ENCODE measurements at places on chromosomes 4 and X.

DNA sequence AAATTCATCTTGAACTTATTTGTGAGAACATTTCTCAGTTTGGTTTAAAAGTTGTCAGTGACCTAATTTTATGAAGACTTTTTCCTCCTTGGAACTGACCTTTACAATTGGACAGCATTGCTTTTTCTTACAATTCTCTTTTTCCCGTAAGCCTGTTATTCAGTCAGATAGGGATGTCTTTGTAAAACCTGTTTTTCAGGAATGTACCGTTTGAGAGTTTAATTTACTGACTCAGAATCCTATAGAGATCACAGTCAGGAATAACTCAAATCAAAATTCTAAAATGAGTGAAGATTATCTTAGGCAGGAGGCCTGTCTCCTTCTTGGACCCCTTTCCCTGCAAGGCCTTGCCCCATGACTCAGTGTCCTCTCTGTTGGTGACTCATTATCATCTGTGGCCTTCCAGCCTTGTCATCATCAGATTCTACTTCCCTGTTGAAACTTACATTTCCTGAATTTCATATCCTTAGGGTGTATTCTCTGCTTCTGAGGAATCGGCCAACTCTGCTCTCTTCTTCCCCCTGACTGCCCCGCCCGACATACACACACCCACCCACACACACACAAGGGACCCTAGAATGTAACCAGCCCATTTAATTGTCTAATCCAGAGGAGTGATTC is 99.8 kb downstream of the ARHGAP10 start:
- DNase-seq: no peak

GRCh38 chrX:102968216-102968615 is 31.1 kb downstream of the RAB40AL start:
- no peak for DNase-seq

- DNase-seq: no peak
Observed at GRCh38 chr4:125714845-125715244, 400.1 kb downstream of the FAT4 start.

GRCh38 chr4:110994781-110995180 is 371.9 kb upstream of the PITX2 start:
- DNase-seq: no peak

DNA sequence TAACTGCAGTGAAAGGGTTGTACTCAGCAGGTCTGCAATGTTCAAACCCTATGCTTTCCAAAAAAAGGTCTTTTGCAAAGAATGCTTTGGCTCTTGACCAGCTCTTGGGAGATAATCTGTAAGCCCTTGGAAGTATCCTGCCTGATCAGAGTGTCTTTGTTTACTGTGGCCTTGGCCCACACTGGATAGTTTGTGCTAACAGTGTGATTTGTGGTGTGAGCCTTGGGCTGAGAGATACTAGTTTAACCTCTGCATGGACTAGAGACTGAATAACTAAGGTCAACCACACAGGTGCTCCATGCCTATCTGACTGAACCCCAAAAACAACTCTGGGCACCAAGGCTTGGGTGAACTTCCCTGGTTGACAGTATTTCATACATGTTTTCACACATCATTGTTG is 3.6 kb upstream of the MAGED1 start:
- DNase-seq: no peak

DNA sequence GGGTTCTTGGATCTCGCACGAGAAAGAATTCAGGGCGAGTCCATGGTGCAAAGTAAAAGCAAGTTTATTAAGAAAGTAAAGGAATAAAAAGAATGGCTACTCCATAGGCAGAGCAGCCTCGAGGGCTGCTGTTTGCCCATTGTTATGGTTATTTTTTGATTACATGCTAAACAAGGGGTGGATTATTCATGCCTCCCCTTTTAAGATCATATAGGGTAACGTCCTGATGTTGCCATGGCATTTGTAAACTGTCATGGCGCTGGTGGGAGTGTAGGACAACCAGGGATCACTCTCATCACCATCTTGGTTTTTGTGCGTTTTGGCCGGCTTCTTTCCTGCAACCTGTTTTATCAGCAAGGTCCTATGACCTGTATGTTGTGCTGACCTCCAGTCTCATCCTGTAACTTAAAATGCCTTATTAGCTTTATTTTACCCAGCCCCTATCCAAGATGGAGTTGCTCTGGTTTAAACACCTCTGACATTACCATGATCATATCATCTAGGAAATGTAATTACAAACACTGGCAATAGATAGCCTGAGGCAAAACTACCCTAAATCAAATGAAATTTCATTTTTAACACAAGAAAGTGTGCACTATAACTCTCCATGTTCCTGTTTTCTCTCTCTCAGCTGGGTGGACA is 94.3 kb upstream of the ATXN3L start:
- DNase-seq: no peak

DNA sequence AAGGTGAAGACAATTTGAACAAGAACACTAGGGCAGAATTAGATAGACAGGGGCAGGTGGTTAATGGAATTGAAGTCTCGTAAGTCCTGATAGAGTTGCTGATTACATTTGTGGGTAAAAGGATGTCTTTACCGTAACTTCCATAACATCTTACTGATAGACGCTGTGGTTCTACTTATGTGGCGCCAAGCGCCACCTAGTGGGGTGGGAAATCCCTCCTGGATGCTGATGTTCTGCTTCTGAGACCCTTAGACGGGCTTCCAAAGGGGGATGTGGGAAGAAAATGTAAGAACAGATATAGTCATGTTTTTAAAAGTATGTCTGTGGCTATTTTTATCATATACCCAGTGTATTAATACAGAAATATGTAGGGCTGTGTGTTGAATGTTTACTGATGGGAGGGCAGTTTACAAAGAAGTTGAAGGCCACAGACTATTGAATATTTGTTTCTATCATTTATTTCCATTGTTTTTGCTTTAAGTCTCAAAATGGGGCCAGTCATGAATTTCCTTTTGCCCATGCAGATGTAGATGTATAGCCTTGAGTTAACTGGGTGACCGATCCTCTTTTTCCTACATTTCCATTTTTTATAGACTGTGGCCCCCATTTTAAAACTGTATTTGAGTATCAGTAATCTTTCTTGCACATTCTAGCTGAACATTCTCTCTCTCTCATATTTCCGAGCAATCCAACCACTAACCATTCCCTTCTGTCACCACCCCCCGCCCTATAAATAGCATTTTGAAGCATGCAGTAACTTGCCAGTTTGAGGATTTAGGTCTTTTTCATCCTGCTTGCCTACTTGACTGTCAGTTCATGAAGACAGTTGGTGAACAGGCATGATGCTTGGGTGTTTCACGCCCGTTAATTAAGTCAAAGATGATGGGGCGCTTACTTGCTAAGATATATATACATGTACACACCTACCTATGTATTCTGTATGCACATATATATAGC is 12.1 kb upstream of the TLR8 start:
- DNase-seq: no peak

All from iPS DF 6.9 (cell line).